ENCODE measurements at places on chromosomes 7 and 10.

- peak; percentile 30 for DNase-seq
These were observed at the start of gene MYOF for GRCh38 chr10:93482145-93482834. TSS of gene MYOF (minus strand) at chr10:93482334. CDS start at chr10:93482194, 140 bp downstream.

- no peak for DNase-seq
These were observed 74.9 kb downstream of the CTBP2 start for GRCh38 chr10:125085258-125086054.

GRCh38 chr7:157032644-157033482, 22.4 kb upstream of the MNX1 start:
- DNase-seq, result no peak

GRCh38 chr10:30062582-30062981, 3.2 kb upstream of the JCAD start:
- no peak for DNase-seq

- DNase-seq, result peak; percentile 45
These were observed 30.0 kb downstream of the DENND10 start for GRCh38 chr10:119133949-119134348.

- DNase-seq, result no peak
These were observed 76.8 kb downstream of the ADK start for GRCh38 chr10:74227697-74228424.

DNA sequence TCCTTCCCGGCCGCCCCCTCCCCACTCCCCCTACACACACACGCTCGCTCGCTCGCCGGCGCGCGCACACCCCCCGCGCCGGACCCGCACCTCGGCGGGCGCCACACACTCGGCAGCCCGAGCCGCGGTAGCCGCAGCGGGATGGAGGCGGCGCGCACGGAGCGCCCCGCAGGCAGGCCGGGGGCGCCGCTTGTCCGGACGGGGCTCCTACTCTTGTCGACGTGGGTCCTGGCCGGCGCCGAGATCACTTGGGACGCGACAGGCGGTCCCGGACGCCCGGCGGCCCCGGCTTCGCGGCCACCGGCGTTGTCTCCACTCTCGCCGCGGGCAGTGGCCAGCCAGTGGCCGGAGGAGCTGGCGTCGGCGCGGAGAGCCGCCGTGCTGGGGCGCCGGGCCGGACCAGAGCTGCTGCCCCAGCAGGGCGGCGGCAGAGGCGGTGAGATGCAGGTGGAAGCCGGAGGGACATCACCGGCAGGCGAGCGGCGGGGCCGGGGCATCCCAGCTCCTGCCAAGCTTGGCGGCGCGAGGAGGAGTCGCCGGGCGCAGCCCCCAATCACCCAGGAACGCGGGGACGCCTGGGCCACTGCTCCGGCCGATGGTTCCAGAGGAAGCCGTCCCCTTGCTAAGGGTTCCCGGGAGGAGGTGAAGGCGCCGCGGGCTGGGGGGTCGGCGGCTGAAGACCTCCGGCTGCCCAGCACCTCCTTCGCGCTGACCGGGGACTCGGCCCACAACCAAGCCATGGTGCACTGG, at the start of gene SORCS3:
Gene SORCS3 (plus strand): TSS at position 104 of the 750 bp plus-strand sequence.
- DNase-seq, result no peak

GRCh38 chr10:1117651-1118050, 61.5 kb downstream of the WDR37 start:
- no peak for DNase-seq

GRCh38 chr10:5424751-5425150, 12.4 kb downstream of the NET1 start:
- DNase-seq, result no peak

DNA sequence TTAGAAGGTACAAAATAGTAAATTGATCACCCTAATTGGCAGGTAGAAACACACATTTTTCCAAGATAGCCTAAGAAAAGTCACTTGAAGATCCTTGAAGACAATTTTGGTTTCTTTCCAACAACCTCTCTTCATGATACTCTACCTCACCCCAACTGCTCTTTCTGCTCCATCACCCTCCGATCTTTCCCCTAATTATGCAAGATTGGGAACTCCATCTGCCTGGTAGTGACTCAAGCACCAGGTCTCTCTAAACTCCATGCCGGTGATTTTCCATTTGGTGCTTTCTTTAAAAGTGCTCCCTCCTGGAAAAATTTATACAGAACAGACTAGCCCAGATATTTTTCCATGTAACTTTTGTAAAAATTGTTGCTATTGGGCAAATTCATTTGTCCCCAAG, 1.1 kb upstream of the AKR1B1 start:
- no peak for DNase-seq

- DNase-seq, result no peak
These were observed 170.1 kb upstream of the SEMA3A start for GRCh38 chr7:84364708-84365107.

- DNase-seq, result no peak
These were observed 642.5 kb downstream of the ACTR3B start for GRCh38 chr7:153401795-153402720.

- no peak for DNase-seq
These were observed 765.1 kb upstream of the POM121L12 start for GRCh38 chr7:52270301-52270700.

DNA sequence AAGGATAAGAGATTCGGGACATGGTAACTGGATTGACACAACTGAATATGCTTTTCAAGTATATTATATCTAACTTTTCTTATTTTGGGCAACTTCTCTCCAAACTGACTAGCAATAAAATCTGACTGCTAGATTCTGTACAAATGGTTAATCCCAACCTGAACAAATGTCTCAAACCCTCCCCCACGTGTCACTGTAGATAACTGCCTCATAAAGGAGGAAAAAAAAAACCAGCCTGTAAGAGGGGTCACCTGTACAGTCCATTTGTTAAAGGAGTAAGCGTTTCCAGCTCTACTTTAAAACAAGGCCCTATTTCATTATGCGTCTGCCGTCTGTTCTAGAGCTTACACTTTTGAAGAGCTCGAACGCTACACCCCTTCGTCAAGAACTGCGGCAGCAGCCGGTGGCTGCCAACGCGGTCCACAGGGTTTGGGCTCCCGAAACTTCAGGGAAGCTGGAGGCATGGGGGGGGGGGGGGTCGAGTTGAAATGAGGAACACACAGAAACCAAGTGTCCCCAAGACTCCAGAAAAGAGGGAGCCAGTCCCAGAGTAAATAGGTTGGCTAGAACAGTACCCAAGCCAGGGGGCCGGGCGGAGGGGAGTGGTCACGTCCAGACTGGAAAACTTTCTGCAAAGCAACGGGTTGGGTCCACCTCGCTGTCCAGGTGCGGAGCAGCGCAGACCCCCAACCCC, 492 bp downstream of the COG5 start:
- DNase-seq, result no peak

GRCh38 chr10:69498711-69499471, 47.6 kb downstream of the TSPAN15 start:
- no peak for DNase-seq

DNA sequence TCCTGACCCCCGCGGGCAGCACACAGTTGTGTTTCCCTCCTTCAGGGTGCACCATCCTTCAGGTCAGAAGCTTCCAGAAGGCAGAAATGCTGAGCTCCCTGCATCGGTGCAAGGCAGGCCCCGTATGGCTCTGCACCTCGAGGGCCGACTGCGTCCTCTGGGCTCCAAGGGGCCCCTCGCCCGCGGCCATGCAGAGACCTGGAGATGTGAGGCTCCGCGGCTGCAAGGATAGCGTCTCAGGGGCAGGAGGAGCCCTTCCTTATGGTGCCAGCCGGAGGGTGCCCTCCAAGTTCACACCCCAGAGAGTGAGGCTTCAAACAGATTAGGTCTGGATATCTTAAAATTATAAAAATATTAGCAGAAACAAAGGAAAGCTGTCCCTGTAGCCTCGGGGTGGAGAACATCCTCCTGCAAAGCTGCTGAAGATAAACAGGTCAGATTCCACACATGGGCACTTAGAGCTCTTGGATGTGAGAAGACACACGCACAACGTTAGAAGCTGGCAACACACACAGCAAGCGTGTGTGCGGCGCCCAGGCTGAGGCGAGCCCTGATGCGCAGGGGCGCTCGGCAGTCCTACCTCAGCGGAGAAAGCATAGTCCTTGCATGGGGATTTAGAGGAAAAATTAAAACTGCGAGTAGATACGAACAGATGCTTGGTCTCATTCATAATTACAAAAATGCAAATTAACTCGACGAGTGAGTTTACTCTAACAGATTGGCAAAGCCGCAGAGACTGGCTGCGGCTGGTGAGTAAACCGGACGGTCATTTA, 20.4 kb downstream of the KNDC1 start:
- no peak for DNase-seq

DNA sequence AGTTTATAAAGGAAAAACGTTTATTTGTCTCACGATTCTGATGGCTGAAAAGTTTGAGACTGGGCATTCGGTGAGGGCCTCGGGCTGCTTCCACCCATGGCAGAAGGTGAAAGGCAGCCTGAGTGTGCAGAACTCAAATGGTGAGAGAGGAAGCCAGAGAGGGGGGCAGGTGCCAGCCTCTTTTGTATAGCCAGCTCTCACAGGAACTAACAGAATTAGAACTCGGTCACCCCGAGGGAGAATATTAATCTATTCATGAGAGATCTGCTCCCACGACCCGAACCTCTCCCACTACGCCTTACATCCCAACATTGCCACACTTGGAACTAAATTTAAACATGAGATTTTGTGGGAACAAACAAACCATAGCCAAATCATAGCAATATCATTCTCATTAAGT, 112.6 kb downstream of the ZPBP start:
- peak; percentile 2 for DNase-seq

GRCh38 chr7:79291498-79291865, 162.0 kb downstream of the MAGI2 start:
- no peak for DNase-seq

DNA sequence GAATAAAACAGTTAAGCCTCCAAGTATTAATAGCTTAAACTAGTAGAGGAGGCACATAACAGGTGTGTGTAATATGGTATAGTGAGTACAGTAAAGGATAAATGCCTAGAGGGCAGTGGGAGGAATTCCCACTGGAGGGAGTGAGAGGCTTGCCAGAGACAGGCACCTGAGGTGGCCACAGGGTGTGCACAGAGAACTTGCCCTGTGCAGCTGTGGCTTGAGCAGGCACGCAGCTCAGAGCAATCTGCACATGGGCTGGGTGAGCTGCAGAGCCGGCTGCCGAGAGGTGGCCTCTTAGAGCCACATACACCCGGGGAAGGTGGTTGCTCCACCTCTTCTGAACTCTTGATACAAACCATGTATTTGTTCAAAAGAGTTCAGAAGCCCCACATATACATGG, 237.1 kb downstream of the COBL start:
- DNase-seq, result no peak

DNA sequence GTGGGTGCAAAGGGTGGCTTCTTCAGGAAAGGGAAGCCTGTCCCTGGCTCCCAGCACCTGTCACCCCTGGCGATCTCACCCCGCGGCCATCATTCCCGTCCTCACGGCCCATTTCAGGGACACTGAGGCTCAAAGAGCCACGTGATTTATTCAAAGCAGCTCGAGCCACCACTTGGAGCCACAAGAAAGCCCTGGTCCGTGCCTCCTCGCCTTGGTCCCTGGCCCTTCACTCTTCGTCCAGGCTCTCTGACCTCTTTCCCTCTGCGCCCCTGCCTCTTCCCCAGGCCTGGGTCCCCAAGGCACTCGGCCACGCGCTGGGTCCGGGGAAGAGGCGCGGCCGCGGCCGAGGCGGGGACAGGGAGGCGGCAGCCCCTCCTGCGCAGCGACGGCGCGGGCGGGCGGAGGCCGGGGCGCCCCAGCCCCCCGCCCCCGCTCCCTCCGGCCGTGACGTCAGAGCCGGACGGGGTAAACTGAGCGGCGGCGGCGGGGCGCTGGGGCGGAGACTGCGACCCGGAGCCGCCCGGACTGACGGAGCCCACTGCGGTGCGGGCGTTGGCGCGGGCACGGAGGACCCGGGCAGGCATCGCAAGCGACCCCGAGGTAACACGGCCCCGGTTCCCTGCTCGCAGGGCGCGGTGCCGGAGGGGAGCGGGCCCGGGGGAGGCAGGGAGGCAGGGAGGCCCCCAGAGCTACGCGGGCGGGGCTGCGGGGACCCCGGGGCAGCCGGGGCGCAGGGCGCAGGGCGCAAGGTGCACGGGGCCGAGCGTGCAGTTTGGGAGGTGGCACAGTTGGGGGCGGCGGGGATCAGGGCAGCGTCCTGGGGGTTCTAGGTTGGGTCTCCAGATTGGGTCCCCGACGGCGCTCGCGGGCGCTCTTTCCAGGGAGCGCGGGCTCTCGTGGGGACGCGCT, at the start of gene SLC18A2:
Gene SLC18A2 (plus strand): TSS at position 494 of the 909 bp plus-strand sequence. CDS start 580 bp downstream, outside the sequence.
- DNase-seq, result no peak

- no peak for DNase-seq
These were observed 193.0 kb upstream of the CELF2 start for GRCh38 chr10:10824591-10825148.

- DNase-seq, result no peak
These were observed 398.4 kb downstream of the PLXNA4 start for GRCh38 chr7:132177708-132178401.

DNA sequence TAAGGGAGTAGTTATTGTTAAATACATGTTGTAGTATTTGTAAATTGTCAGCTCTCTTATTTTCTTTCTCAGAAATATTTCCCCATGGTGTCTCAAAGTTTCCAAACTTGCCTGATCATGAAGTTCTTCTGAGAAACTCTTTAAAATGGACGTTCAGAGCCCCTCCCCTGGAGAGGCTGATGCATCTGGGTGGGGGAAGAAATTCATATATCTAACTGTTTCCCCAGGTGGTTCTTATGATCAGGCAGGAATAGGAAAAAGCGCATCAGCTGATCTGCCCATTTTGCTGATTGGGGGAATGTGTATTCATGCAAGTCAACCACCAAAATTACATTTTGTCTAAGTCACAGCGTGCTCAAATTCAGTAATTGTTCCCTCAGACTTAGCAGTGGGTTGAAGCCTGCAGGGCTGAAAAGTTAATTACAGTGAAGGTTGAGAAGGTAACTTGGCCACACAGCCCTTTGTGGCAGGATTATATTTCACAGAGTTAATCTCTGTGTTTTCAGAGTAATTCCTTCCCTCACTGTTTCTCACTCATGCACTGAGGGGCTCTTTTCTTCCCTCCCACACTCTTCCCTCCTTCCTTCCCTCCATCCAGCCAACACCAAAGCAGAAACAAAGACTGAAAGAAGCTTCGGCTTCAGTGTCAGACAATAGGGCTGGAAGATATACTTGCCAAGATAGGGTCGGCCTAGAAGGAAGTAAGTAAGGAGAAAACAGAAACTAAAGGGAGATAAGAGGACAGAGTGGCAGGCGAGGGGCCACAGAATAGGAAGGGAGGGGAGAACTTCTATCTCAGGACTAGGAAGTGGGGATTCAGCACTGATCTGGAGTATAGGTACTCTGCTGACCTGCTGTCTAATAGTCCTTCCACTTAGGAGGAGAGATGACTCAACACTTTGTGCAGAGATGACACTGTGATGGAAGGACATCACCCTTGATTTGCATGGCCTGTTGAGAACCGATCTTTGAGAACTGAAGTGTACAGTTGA, 50.5 kb upstream of the STARD3NL start:
- DNase-seq, result no peak

DNA sequence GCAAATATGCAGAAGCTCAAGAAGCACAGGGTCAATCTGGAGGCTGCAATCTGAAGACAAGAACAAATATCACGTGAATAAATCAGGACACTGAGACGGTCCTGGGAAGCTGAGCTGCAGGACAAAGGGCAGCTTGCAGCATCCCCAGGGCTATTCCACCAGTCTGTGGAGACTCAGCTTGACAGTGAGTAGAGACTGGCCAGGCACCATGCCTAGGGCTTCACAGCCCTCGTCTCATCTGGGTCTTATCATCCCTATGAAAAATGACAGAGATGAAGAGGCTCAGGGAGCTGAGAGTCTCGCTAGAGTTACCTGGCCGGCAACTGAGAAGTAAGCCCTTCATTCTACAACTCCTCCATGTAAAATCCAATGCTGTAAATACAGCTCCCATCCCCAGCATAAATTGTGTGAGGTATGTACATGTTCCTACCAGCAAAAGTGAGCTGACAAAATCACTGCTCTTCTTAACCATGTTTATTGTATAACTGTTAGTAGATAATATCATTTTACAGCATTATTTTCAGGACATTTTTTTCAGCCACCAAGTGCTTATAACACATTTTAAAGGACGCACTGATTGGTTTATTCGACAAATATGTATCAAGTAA, 186.6 kb upstream of the IGFBP3 start:
- DNase-seq, result no peak

Measured in stimulated activated CD4-positive, alpha-beta T cell treated with anti-CD3 and anti-CD28 coated beads, Interleukin-15, amount 100 ng/mL, for 48 hours (primary cell).